ENCODE measurements at places on chromosomes 2 and 18. TPM values are rescaled to one million over a fixed set of nuclear protein-coding genes. Genes with fewer than 3 reads are reported as not detected.

DNA sequence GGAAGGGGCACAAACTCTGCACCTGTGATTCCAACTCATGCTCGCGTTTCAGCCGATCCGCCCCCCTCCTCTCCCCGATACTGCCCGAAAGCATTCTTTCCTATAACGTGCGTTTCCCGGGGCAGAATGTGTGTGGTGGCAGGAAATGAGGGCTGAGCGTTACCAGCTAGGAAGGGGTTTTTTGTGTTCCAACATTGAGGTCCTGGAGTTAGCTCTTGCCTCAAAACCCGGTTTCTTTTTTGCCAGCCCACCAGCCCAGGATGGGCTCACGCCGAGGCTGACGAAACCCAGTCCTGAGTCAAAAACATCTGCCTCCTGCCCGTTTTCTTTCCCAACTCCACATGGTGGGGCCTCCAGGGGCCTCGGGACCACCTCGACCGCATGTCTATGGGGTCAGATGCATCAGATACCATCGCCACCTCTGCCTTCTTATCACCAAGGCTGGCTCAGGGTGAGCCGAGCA lies 113.7 kb upstream of the COPS8 start:
- peak; percentile 8 for DNase-seq
- H3K27me3 ChIP-seq: peaks cover 14% of the 10 kb centered on the region
- peaks cover 34% of the 10 kb centered on the region for H3K4me1 ChIP-seq

- H3K36me3 ChIP-seq: peaks cover 17% of the 10 kb centered on the region
- H3K4me3 ChIP-seq: no peak overlapping the region
- peaks cover 11% of the 10 kb centered on the region for H3K27me3 ChIP-seq
These were observed 72.7 kb downstream of the PLB1 start for GRCh38 chr2:28568533-28568932.

- peaks cover 10% of the 10 kb centered on the region for H3K4me1 ChIP-seq
- no peak for DNase-seq
- no peaks in the 10 kb centered on the region for H3K27me3 ChIP-seq
- H3K36me3 ChIP-seq: peaks cover 18% of the 10 kb centered on the region
- H3K4me3 ChIP-seq: no peak overlapping the region
These were observed 23.7 kb downstream of the FARP2 start for GRCh38 chr2:241379481-241380480.

- no peaks in the 10 kb centered on the region for H3K4me1 ChIP-seq
- H3K27ac ChIP-seq: no peak overlapping the region
- H3K36me3 ChIP-seq: no peaks in the 10 kb centered on the region
- no peaks in the 10 kb centered on the region for H3K27me3 ChIP-seq
These were observed 1618.9 kb upstream of the ZEB2 start for GRCh38 chr2:146138820-146139219.

- H3K27me3 ChIP-seq: no peaks in the 10 kb centered on the region
- H3K27ac ChIP-seq: no peak overlapping the region
- H3K4me3 ChIP-seq: no peak overlapping the region
- H3K4me1 ChIP-seq: no peaks in the 10 kb centered on the region
- DNase-seq: no peak
These were observed 30.6 kb downstream of the MAPRE2 start for GRCh38 chr18:35071819-35072247.

DNA sequence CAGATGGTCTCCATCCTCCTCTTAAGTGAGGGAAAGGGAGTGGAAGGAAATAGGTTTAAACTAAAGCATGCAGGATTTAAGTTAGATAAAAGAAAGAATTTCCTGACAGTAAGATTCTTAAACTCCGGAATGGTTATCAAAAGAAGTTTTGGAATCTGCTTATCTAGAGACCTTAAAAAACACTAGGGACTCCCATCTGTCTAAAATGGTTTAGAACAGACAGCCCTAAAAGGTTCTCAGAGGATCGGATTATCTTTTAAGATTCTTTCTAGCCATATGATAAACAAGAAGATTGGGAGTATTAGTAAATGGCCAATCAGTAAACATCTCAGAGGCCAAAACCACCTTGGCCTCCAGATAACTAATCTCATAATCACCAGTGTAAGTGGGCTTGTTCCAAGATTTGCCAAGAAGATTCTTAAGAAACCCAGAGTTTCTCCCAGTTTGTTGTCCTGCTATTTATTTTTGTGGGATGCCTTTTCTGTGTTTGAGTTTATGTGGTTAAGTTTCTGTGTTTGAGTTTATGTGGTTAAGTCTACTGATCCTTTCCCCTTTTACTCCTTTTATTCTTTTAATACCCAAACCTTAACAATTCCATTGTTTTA lies 314.9 kb upstream of the NRP2 start:
- H3K36me3 ChIP-seq: no peaks in the 10 kb centered on the region
- no peaks in the 10 kb centered on the region for H3K27me3 ChIP-seq
- DNase-seq: no peak
- peaks cover 2% of the 10 kb centered on the region for H3K4me1 ChIP-seq
- H3K4me3 ChIP-seq: no peak overlapping the region

DNA sequence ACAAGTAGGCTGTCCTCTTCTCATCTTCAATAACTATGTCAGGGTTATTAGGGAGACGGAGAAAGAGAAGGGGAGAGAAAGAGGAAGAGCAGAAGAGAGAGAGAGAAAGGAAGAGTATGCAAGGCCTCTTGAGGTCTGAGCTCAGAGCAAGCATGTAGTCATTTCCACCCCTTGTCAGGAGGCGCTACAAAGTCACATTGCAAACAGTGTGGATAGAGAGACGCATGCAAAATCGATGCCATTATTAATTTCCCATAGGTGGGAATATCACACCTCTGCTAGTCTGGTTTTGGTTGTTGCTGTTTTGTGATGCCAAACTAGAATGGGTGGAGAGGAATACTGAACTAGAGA lies 24.2 kb upstream of the SERPINE2 start:
- no peak overlapping the region for H3K27ac ChIP-seq
- peaks cover 18% of the 10 kb centered on the region for H3K27me3 ChIP-seq
- H3K4me3 ChIP-seq: no peak overlapping the region

DNA sequence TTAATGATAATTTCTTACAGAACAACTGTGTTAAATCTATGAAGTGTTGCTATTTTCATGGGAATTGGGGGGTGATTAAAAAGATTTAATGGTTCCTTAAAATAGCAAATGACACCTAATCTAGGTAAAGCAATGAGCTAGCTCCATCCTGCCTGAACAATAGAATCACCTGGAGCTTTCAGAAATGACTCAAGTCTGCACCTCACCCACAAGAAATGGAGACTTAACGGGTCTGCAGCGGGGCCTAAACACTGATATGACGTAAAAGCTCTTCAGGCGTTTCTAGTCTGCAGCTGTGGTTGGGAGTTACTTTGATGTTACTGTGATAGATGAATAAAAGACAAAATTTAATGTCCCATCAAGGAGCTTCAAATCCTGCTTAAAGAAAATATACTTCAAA lies 328.2 kb downstream of the RND3 start:
- no peaks in the 10 kb centered on the region for H3K4me1 ChIP-seq
- DNase-seq: no peak
- no peak overlapping the region for H3K27ac ChIP-seq
- H3K4me3 ChIP-seq: no peak overlapping the region
- H3K27me3 ChIP-seq: no peaks in the 10 kb centered on the region

- no peaks in the 10 kb centered on the region for H3K4me1 ChIP-seq
- no peak for DNase-seq
- peaks cover 13% of the 10 kb centered on the region for H3K27me3 ChIP-seq
- H3K36me3 ChIP-seq: no peaks in the 10 kb centered on the region
These were observed 2.2 kb upstream of the DSC2 start for GRCh38 chr18:31104444-31104843.

DNA sequence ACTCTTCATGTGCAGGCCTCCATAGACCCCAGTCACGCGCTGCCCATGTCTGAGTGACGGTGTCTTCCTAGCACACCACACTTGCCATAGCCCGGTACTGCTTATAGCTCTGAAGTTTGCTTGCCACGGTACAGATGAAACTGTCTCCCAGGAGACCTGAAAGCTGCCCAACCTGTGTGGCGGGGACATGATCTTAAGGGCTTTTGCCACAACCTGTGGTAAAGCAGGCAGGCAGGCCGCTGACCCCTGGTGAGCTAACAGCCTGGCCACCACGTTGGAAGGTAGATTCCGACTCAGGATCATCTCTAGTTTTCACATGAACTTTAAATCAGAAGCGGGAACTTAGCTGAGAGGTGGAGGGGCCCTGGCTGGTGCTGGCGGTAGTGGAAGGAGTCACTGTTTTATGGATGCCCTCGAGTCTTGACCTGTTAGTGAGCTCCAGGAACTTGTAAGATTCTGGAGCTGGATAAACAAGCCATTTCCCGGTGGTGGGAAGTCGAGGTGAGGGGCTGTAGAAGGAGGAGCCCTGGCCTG lies 153.3 kb downstream of the ZNF236 start:
- peak; percentile 9 for DNase-seq
- H3K27ac ChIP-seq: no peak overlapping the region
- no peaks in the 10 kb centered on the region for H3K4me1 ChIP-seq
- H3K4me3 ChIP-seq: no peak overlapping the region
- no peaks in the 10 kb centered on the region for H3K36me3 ChIP-seq
- H3K27me3 ChIP-seq: no peaks in the 10 kb centered on the region

- no peak overlapping the region for H3K27ac ChIP-seq
- no peak for DNase-seq
- H3K4me3 ChIP-seq: no peak overlapping the region
- no peaks in the 10 kb centered on the region for H3K4me1 ChIP-seq
These were observed 33.0 kb downstream of the MRO start for GRCh38 chr18:50786864-50787263.

GRCh38 chr18:3163968-3164367 lies 55.8 kb downstream of the MYOM1 start:
- H3K27ac ChIP-seq: no peak overlapping the region
- peaks cover 3% of the 10 kb centered on the region for H3K4me1 ChIP-seq
- no peaks in the 10 kb centered on the region for H3K36me3 ChIP-seq
- no peak for DNase-seq
- no peak overlapping the region for H3K4me3 ChIP-seq

DNA sequence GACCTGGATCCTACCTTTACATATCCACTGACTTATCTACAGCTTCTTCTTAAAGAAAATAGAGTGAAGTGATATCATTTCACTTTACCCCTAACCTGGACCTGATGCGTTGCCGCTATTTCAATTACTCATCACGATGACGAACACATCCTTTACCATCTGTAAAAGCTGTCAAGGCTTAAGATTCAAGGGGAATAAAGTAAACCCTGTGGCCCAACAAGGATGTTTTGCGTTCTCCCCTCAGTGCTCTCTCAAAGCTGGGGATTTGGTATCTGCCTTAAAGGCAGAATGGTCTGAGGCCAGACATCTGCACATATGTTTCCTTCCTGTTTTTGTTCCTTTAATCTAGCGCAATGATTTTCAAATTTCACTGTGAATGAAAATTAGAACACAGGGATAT lies 100.1 kb upstream of the KLF7 start:
- H3K36me3 ChIP-seq: no peaks in the 10 kb centered on the region
- no peaks in the 10 kb centered on the region for H3K27me3 ChIP-seq
- H3K27ac ChIP-seq: no peak overlapping the region

DNA sequence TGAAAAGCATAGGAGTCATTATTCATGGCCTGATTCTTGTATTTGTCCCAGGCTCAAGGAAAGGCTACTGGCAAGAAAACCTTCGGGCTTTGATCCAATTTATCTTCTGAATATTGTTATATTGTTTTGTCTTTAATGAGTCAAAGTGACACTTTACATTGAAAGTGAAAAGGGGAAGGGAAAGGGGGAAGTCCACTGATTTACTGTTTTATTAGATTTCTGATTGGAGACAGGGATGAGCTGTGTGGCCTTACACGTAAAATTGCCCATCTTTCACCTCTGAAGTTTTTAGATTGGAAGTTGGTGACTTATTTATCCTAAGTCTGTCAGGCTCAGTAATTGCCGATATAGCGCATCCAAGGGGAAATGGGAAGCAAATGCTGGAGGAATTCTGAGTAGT lies 843.8 kb upstream of the LRRTM1 start:
- H3K27me3 ChIP-seq: no peaks in the 10 kb centered on the region

GRCh38 chr18:58796220-58796619 lies 68.5 kb upstream of the ZNF532 start:
- no peaks in the 10 kb centered on the region for H3K4me1 ChIP-seq
- no peaks in the 10 kb centered on the region for H3K27me3 ChIP-seq
- H3K36me3 ChIP-seq: no peaks in the 10 kb centered on the region

GRCh38 chr2:38215993-38216392 lies 140.0 kb upstream of the CYP1B1 start:
- no peak overlapping the region for H3K4me3 ChIP-seq
- no peaks in the 10 kb centered on the region for H3K36me3 ChIP-seq
- peaks cover 43% of the 10 kb centered on the region for H3K4me1 ChIP-seq
- no peak for DNase-seq
- H3K27me3 ChIP-seq: peaks cover 19% of the 10 kb centered on the region
- H3K27ac ChIP-seq: no peak overlapping the region

DNA sequence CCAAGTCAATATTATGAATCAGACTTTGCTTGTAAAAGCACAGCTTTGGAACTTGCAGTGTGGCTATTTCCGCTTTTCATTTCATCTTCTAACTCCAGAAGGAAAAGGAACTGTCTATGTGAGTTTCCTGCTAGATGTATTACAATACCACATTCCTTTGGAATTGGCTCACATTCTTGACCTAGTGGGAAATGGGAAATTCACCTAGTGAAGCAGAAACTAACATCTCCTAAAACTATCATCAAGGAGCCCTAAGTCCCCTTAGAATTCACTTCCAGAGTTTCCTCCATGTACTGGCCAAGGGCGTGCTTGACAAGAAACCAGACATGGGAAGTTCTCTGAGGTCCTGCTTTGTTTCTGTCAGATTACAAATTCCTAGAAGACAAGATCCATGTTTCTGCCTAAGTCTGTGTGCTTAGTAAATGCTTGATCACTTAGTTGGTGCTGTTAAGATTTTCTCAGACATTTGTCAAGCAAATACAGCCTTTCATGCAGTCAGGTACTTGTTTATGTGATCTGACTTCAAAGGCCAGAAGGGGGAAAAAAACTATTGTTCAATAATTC lies 275.7 kb upstream of the FN1 start:
- H3K4me3 ChIP-seq: no peak overlapping the region
- no peak overlapping the region for H3K27ac ChIP-seq
- no peaks in the 10 kb centered on the region for H3K4me1 ChIP-seq
- H3K27me3 ChIP-seq: no peaks in the 10 kb centered on the region

GRCh38 chr2:8496617-8497016 lies 185.2 kb upstream of the ID2 start:
- no peak for DNase-seq
- H3K27ac ChIP-seq: no peak overlapping the region
- no peak overlapping the region for H3K4me3 ChIP-seq

- peaks cover 56% of the 10 kb centered on the region for H3K27me3 ChIP-seq
- DNase-seq: peak; percentile 40
- peak overlapping the region; percentile 71 for H3K4me3 ChIP-seq
- no peak overlapping the region for H3K27ac ChIP-seq
- H3K4me1 ChIP-seq: peaks cover 57% of the 10 kb centered on the region
These were observed 1.5 kb upstream of the BCL2L11 start for GRCh38 chr2:111118981-111119821.

- no peak overlapping the region for H3K4me3 ChIP-seq
- no peaks in the 10 kb centered on the region for H3K36me3 ChIP-seq
- H3K4me1 ChIP-seq: no peaks in the 10 kb centered on the region
- no peaks in the 10 kb centered on the region for H3K27me3 ChIP-seq
- no peak overlapping the region for H3K27ac ChIP-seq
- no peak for DNase-seq
These were observed 335.8 kb downstream of the TNS1 start for GRCh38 chr2:217667035-217667434.

Gene DYNAP
- total RNA-seq: not detected

Gene PMS1
- 26.4 TPM for total RNA-seq

Gene COX5B
- 203 TPM for total RNA-seq

Gene PLEKHH2
- 0.48 TPM for total RNA-seq

Gene ITGB6
- total RNA-seq: not detected

Gene TUBA3D
- not detected for total RNA-seq

Gene FKBP7
- 1.8 TPM for total RNA-seq

Gene DSC1
- not detected for total RNA-seq

Gene STK39
- 43.0 TPM for total RNA-seq

Gene LBX2
- 1.2 TPM for total RNA-seq

Gene BMPR2
- total RNA-seq: 9.7 TPM

Gene GPR45
- not detected for total RNA-seq

Gene PPIG
- total RNA-seq: 49.6 TPM

Gene CCDC141
- total RNA-seq: 2.6 TPM

All from activated CD4-positive, alpha-beta memory T cell treated with anti-CD3 and anti-CD28 coated beads, Interleukin-2, amount 10 ng/mL, durations not matched to agents 7 days and 5 days (primary cell).